ENCODE measurements at places on chromosomes 7 and 10.

DNA sequence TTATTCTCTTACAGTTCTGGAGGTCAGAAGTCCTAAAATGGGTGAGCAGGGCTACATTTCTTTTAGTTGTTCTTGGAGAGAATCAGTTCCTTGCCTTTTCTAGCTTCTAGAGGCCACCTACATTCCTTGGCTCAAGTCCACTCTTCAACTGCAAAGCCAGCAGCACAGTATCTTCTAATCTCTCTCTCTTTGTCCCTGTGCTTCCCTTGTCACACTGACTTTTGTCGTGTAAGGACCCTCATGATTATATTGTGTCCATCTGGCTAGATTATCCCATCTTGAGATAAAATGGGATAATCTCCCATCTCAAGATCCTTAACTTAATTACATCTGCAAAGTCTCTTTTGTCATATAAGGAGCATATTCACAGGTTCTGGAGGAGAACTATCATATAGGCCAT lies 359.0 kb downstream of the ADRA2A start:
- no peak for DNase-seq

GRCh38 chr10:72764151-72764550 lies 72.2 kb downstream of the MCU start:
- no peak for DNase-seq

DNA sequence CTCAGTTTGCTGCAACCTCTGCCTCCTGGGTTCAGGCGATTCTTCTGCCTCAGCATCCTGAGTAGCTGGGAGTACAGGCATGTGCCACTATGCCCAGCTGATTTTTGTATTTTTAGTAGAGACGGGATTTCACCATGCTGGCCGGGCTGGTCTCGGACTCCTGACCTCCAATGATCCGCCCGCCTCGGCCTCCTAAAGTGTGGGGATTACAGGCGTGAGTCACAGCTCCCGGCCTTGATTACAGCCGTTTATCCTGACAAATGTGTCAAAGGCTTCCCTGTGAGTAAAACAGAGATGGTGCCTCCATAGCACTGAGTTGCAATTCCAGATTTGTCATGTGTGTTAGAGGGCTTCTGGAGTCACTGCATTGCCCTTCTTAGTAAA lies 273.7 kb downstream of the CCDC3 start:
- DNase-seq: no peak

- DNase-seq: no peak
Observed at GRCh38 chr10:917999-918398, 13.5 kb downstream of the LARP4B start.

DNA sequence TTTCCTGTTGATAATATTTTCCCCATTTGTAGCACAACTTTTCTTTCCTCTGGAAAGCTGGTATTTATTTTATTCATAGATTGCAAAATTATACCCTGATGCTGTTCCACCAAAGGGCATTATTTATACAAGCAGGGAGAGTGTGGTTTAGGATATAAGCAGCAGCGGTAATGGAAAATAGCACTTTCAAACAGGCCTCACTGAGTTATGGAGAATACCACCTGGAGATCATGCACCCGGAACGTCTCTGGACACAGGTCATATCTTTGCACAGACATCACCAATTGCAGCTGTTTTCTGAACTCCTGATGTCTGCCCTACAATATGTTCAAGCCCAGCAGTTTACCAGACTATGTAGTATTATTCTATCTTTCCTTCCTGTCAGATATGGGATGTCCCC lies 2.0 kb upstream of the CALD1 start:
- no peak for DNase-seq

- DNase-seq: peak; percentile 64
Observed at GRCh38 chr10:71840177-71840957, 10.7 kb downstream of the PSAP start.

- DNase-seq: no peak
Observed at GRCh38 chr7:149728491-149729375, 44.7 kb downstream of the ZNF467 start.

DNA sequence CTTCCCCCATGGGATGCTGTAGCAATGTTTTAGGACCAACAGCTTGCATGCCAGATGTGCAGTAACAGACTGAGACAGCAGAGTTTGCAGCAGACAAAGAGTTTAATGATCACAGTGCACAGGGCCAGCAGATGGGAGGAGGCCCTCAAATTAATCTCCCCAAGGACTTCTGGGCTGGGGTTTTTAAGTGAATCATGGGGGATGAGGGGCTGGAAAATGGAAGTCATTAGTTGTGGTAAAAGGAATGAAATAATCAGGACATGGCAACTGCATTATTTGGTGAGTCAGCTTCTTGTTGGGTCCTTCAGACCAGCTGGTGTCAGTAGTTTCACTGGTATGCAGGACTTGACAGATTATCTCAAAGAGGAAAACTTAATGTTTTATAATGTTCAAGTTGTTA lies 12.6 kb upstream of the NRBF2 start:
- no peak for DNase-seq

- no peak for DNase-seq
Observed at GRCh38 chr10:32123021-32123420, 66.8 kb upstream of the KIF5B start.

- DNase-seq: no peak
Observed at GRCh38 chr10:115295213-115295805, 202.1 kb downstream of the ATRNL1 start.

DNA sequence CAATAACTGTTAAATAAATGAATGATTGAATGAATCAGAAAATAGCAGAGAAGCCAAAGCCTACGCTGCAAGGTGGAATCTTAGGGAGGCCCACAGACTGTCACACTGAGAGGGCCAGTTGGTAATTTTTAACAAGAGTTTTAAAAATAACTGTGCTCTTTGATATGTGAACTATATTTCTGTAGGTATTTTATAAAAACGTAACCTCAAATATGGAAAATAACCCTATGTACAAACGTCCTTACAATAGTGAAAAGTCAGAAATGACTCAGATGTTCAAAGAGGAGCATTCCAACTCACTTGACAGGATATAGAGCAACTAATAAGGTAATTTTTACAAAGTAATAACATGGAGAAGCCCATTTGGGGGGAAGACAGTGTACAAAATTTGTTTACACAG lies 18.9 kb upstream of the TMEM273 start:
- DNase-seq: no peak

DNA sequence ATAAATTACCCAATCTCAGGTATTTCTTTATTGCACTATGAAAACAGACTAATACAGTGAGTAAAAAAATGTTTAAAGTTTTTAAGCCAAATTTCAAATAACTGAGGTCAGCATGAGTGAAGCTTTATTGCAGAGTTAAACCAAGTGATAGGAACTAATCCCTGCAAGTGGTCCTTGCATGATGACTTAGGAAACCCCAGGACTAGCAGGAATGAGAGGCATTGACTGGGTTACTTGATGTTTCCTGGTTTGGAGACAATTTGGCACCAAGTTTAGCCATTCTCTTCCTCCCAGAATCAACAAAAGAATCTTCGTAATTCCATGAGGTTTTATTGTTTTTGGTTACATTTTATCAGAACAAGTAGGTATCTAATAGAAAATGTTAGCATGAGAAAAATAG lies 194.2 kb downstream of the BICC1 start:
- DNase-seq: no peak

DNA sequence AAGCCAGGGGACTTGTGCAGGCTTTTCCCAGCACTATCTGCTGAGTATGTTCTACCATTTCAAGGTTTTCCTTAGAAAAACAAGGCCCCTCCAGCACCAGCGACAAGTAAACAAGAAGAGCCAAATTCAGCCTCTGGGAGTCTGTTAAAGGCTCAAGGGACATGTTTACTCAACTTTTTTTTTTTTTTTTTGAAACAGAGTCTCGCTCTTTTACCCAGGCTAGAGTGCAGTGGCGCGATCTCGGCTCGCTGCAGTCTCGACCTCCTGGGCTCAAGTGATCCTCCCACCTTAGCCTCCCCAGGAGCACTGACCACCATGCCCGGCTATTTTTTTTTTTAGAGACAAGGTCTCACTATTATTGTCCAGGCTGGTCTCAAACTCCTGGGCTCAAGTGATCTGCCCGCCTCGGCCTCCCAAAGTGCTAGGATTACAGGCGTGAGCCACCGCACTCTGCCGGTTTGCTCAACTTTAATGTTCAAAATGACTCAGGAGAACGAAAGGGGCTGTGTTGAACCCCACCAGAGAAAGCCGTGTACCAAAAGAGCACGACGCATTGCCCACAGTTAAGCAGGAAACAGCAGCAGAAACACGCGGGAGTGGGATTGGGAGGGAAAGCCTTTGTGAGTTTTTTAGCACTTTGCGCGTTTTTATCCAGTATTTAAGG lies 772 bp downstream of the PRDX3 start:
- no peak for DNase-seq

- DNase-seq: no peak
Observed at GRCh38 chr7:6197801-6198551, 74.4 kb downstream of the CYTH3 start.

DNA sequence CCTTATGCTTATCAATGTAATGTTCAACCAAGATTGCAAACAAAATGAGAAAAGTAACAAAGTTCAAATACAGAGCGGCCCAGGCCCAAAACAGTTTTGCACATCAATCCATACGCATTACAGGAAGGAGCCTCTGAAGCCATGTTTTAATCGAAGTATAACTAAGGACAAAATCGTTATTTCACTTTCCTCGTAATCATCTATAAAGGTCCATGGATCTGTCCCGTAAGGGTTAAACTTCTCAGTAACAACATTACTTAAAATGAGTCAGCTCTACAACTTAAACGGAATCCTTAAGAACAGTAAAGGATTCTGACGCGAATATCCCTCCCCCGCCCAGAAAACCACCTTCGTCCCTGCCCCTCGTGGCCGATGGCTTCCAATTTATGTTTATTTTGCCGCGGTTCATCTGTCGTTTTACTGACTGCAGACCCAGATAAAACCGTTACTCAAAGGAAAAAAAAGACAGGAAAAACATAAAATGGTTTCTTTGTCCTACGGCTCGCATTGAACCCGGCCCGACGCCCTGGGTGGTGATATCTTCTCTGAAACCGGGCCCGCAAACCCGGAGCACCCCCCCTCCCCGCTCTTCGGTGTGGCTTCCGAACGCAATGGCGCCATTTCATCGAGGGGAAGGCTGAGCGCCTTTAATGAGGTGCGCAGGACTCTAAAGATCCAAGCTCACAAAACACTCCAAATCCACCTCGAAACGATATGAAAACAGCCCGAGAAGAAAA lies 1.1 kb downstream of the HNRNPA2B1 start:
- DNase-seq: peak; percentile 60

- no peak for DNase-seq
Observed at GRCh38 chr7:4288791-4289394, 393.2 kb upstream of the FOXK1 start.
